Left renal pelvis (tissue), 4 donors: ENCODE measurements at places on chromosomes 2 and 18. TPM values are rescaled to one million over a fixed set of nuclear protein-coding genes. Genes with fewer than 3 reads are reported as not detected.

IL18R1 gene
- polyA plus RNA-seq: 3.2 TPM

FZD7 gene
- polyA plus RNA-seq: 131 TPM

AQP4 gene
- polyA plus RNA-seq: 0.83 TPM

ALMS1 gene
- 29.2 TPM for polyA plus RNA-seq

DNA sequence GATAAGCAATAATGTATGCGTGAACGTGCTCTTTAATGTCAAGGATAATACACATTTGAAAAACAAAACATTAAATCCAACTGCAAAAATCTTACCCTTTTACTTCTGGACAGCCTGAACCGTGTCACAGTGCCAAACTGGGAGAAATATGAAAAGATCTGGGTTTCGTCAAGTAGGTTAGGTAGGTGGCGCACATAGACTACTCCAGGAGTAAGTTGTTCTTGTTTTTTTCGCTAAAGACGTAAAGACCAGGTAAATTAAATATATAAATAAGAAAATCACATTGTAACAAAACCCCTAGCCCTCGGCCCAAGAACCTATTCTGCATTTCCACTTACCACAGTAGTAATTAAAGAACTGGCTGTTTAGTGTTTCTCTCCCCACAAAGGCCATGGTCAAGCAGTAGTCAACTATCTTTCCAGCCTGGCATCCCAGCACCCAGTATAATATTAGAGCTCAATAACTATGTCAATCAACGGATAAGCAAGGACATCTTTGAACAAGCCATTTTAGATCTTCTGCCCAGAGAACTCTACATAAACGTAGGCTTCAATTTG lies 1.1 kb downstream of the NIFK start:
- DNase-seq: no peak

- DNase-seq: no peak
Observed at GRCh38 chr2:72921853-72922252, 4.5 kb downstream of the EMX1 start.

DNA sequence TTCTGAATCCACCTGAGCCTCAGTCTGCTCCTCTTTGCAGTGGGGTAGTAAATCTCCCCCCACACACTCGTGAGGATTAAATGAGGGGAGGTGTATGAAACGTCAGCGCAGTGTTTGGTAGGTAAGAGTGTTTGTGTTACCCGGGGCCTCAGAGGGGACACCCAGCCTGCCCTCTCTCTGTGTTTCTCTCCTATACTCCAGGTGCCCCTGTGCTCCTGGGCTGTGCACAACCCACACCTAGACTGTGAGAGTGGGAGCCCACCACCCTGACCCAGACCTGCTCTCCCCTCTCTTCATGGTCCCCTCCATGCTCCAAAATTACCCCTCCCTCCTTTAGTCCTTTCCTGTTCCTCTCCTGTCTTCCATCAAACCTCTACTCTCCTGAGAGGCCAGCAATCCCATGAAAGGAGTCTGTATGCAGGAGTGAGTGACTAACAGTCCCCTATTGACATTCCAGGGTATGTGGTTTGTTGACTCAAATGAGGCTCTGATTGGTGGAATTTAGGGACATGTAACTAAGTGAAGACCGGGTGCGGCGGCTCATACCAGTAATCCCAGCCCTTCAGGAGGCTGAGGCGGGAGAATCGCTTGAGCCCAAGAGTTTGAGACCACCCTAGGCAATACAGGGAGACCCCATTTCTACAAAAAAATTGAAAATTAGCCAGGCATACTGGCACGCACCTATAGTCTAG lies 10.4 kb downstream of the CIB4 start:
- DNase-seq: no peak

RESP18 gene
- polyA plus RNA-seq: not detected

GRCh38 chr2:72794572-72794971 lies 31.3 kb downstream of the EXOC6B start:
- no peak for DNase-seq

- no peak for DNase-seq
Observed at GRCh38 chr2:158651358-158652057, 143.6 kb upstream of the DAPL1 start.

GRCh38 chr2:230885463-230886130 lies 20.9 kb downstream of the ITM2C start:
- no peak for DNase-seq

GBX2 gene
- polyA plus RNA-seq: 0.65 TPM

GRCh38 chr2:235678712-235679111 lies 184.9 kb downstream of the AGAP1 start:
- no peak for DNase-seq

DNA sequence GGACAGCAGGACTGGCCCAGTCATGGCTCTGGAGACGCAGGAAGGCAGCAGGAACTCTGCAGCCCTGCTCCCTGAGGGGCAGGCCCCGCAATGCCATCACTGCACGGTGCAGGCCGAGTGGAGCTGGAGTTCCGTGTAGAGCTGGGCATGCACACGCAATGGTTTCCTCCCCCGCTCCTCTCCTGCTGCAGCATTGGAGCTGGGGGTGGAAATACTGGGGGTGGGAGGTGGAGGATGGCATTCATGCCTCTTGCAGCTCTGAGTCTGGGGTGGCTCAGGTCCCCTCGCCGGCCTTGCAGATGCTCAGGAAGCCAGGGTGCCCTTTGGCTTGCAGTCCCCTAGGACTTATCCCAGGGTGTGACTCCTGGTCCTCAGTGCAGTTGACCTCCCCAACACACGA lies 78.3 kb upstream of the ASB18 start:
- no peak for DNase-seq

DNA sequence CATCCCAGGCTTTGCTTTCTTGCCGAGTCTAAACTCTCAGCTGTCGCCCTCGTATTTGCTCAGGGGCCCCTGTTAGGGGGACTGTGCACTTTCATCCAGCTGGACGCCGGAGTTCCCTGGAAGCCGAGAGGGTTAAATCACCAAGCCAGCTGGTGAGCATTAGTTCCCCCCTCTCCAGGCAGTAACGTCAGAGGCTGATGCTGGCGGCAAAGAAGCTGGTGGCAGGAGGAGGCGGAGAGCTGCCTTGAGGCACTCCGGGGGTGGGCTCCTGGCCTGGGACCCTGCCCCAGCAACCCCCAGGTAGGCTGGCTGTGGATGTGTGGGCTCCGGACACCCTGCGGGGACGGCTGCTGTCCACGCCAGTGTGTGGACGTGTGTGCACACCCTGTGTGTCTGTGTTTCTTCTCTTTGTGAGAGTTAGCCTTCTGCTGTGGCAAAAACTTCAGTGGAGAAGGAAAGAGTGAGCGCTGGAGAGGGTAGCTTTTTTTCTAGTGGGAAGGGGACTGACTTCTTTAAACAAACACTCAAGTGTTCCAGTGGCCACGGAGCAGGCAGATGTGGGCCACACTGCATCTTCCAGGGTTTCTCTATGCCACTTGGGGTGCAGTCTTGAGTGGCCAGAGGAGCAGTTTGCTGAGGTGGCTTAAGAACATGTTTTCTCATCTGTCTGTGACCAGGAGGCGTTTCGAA lies 84.7 kb downstream of the GLI2 start:
- peak; percentile 64 for DNase-seq

TBR1 gene
- not detected for polyA plus RNA-seq

GREB1L gene
- 3.8 TPM for polyA plus RNA-seq

PLGLB1 gene
- 21.8 TPM for polyA plus RNA-seq

GRCh38 chr18:79368681-79369080 lies 27.0 kb upstream of the NFATC1 start:
- DNase-seq: no peak

CDH20 gene
- polyA plus RNA-seq: 3.5 TPM

DNA sequence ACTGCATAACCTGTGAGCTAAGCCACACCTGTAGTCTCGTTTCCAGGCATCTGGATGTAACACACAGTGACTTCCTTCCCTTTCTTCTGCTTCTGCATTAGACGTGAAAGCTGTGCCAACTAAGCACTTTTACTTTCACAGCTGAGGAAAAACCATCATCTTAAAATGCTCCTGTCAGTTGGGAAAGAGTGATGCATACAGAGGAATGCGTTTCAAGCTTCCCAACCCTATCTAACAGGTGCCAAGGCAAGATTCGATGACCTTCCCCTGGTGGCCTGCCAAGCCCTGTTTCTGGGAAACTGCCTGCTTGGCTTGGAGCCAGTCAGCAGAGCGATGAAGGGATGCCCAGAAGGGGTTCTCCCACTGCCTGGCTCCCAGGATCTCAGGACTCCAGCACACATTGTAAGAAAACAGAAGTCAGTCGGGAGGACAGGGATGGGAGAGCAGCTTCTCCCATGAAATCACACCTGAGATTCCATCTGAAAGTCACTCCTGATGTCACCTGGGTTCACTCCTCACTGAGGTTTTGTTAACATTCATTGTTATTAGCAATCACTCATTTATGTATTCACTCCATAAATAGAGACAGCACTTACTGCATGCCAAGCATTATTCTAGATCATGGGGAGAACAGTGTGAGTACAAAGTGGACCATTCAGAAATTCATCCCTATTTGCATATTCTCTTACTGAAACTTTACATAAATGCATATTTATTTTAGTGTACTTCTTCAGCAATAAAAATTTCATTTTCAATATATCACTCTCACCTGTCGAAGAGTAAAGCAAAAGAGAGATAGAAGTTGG lies 64.1 kb downstream of the DTNA start:
- no peak for DNase-seq

FLACC1 gene
- polyA plus RNA-seq: 1.8 TPM

DSG2 gene
- 50.5 TPM for polyA plus RNA-seq

GRCh38 chr18:24219561-24220317 lies 80.9 kb downstream of the CABYR start:
- DNase-seq: no peak

- DNase-seq: no peak
Observed at GRCh38 chr2:9697909-9698308, 67.1 kb upstream of the YWHAQ start.

DNA sequence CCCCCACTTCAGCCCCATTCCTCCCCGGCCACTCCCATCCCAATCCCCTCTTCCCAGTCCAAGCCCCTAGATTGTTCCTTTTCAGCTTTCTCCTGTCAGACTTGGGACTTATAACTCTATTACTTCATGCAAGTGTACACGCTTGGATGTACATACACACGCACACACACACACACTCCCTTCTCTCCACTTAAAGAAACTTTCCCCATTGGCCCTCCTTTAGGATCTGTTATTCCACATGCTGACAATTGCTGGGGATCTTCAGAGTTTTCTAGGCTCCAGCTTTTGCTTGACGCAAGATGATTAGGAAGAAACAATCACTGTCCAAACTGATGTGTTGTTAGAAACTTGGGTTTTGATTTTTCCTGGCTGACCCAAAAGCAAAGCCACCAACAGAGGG lies 75.4 kb downstream of the CDK15 start:
- no peak for DNase-seq

- DNase-seq: no peak
Observed at GRCh38 chr18:809985-810642, 1.9 kb downstream of the YES1 start.

- no peak for DNase-seq
Observed at GRCh38 chr18:657311-658000, at the start of gene TYMS. TYMS (plus strand) TSS chr18:657653; CDS start chr18:657743, 90 bp downstream.

DNA sequence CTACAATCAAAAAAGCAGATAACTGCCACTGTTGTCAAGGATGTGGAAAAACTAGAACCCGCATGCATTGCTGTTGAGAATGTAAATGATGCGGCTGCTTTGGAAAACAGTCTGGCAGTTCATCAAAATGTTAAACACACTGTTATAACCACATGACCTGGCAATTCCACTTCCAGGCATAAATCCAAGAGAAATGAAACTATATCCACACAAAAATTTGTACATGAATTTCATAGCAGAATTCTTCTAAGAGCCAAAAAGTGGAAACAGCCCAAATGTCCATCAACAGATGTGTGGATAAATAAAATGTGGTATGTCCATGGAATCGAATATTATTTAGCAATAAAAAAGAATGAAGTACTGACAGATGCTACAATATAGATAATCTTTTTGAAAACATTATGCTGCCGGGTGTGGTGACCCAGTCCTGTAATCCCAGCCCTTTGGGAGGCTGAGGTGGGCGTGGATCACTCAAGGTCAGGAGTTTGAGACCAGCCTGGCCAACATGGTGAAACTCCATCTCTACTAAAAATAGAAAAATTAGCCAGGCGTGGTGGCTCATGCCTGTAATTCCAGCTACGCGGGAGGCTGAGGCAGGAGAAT lies 32.0 kb downstream of the ERCC3 start:
- no peak for DNase-seq

DNA sequence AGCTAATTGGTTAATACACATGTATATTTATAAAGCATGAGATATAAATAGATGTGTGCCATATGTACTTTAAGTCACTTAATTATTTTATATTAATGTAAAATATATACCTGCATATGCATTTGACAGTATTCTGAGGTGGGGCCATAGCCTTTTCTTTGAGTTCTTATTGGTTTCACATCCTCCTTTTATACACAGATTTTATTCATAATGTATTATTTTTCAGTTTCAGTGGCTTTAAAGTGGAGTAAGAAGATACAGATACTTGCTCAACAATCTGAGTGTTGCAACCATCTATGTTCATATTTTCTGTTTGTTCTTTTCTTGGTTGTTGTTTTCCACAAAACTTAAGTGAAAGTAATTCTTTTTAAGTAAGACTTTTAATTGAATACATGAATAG lies 436.5 kb downstream of the RND3 start:
- DNase-seq: no peak

- no peak for DNase-seq
Observed at GRCh38 chr2:84223191-84223590, 235.9 kb downstream of the SUCLG1 start.

DNA sequence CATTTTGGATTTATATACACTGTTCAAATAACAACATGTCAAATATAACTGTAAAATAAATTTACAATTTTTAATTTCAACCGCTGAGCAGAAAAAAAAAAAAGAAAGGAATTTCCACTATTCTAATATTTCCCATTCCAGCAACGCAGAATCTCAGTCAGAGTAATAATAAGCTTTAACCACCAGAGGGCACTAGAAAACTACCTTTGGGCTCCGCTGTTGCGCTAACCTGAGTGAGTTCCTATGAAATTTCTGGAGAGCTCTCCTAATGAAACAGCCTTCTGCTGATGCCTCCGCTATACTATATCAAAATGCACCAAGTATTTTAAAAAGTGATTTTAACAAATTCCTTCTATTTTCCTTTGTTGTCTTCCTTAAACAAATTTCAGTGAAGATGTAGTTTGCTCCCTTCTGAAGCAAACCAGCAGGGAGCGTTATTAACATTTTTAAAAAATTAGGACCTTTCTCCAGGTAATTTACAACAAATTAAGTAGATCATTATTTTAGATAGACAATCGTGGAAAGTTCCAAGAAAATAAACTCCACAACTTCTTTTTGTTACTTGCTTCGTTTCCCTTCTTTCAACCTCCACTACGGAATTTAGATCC lies 23.0 kb downstream of the ERMN start:
- peak; percentile 36 for DNase-seq

MAPK4 gene
- polyA plus RNA-seq: 10.1 TPM

SERPINB5 gene
- not detected for polyA plus RNA-seq

CTAGE1 gene
- polyA plus RNA-seq: 0.05 TPM

GRCh38 chr2:119707117-119708087 lies 28.4 kb downstream of the TMEM177 start:
- no peak for DNase-seq

GRCh38 chr2:133130548-133131246 lies 437.6 kb downstream of the NCKAP5 start:
- DNase-seq: no peak

TACR1 gene
- 1.2 TPM for polyA plus RNA-seq
